Stimulated activated CD4-positive, alpha-beta T cell treated with anti-CD3 and anti-CD28 coated beads, Interleukin-15, amount 100 ng/mL, for 24 hours (primary cell): ENCODE measurements at places on chromosomes 11 and 22.
A peak's percentile ranks its signal among the peaks of the same experiment; 100 is the strongest.

GRCh38 chr22:37047006-37047405 lies 4.5 kb upstream of the KCTD17 start:
- no peak for DNase-seq

GRCh38 chr11:10386861-10387205 lies 68.2 kb upstream of the AMPD3 start:
- no peak for DNase-seq

DNA sequence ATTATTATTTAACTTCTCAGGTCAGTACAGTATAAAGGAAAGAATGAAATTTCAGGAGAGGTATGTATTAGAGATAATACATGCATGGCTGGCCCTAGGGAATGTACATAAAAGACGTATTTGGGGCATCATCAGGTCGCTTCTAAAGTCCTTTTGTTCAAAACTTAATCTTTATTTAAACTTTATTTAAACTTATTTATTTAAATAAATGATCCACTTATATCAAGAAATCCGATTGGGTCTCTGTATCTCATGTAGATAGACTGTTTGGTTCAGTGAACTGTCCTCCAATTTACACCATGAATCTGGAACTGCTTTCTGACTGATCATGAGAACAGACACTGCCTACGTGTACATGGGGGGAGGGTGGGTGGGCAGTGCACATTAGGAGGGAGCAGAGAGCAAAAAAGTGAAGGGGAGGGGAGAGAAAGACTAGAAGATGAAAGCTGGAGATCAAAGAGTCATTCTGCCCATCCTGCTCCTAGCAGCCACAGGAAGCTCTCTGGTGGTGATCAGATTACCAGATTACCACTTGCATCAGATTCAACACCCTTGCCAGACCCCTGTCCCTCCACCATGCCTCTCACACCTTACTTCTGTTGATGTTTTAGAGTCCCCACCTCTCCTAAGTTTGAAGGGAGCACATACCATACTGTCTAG lies 92.1 kb upstream of the MTMR2 start:
- DNase-seq: peak; percentile 33

GRCh38 chr11:111302298-111302697 lies 4.0 kb downstream of the POU2AF3 start:
- no peak for DNase-seq

DNA sequence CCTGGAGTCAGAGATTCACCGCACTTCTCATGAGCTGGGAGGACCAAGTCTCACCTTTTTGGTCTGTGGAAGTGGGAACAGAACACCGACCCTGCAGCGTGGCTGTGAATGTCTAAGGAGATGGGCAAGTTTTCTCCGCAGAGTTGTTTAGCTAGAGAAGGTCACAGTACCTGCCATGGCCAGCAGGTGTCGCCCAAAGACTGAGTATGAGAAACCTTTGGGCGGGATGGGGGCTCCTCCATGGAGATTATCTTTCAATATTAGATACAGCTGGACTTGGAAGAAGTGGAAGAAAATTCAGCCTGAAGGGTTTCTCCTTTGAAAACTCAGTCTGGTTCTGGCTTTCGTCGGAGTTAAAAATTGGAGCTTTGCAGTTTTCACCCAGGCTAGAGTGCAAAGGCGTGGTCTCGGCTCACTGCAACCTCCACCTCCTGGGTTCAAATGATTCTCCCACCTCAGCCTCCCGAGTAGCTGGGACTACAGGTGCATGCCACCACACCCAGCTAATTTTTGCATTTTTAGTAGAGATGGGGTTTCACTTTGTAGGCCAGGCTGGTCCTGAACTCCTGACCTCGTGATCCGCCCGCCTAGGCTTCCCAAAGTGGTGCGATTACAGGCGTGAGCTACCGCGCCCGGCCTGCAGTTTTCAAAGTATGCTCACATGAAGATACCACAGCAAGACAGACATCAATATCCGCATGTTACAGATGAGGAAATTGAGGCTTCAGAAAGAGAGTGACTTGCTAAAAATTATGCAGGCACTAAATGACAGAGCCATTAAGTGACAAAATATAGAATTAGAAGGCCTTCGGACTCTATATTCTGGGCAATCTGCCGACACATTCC lies 10.7 kb upstream of the DSCAML1 start:
- DNase-seq: peak; percentile 85

DNA sequence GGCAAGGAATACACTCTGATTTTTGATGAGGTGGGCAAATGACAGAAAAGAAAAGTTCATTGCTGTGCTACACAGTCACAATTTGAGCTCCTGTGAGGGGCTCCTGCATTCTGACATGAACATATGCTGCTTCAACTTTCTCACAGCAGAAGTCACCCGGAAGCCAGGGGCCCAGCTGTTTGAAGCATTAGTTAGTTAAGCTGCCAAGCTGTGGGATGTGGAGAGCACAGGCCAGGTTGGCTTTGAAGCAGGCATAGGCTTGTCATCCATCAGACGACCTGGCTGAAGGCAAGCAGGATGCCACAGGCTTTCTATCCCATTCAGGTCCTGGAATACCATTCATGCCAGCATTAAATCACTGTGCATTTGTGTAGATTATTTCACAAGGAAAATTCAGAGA lies 63.1 kb downstream of the MTNR1B start:
- DNase-seq: no peak

DNA sequence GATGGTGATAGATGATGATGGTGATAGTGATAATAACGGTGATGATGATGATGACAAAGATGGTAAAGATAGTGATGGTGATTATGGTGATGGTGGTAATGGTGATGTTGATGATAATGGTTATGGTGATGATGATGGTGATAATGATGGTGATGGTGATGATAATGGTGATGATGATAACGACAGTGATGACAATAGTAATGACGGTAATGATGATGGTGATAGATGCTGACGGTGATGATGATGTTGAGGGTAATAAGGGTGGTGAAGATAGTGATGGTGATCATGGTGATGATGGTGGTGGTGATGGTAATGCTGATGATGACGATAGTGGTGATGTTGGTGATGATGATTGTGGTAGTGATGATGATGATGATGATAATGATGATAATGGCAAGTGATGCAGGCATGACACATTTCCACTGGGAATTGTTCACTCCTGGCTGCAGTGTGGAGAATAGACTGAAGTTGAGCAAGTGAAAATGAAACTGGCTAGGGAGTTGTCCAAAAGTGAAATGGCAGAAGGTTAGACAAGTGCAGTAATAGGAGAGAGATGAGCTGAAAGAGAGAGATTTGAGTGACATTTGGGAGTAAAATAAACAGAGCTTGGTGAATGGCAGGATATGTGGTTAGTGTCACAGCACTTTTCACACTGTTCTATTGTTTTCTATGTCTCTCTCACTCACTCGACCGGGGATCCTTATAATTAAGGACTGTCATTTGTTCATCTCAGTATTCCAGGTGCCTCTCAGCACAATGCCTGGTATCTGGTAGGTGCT lies 992.5 kb downstream of the OPCML start:
- no peak for DNase-seq

DNA sequence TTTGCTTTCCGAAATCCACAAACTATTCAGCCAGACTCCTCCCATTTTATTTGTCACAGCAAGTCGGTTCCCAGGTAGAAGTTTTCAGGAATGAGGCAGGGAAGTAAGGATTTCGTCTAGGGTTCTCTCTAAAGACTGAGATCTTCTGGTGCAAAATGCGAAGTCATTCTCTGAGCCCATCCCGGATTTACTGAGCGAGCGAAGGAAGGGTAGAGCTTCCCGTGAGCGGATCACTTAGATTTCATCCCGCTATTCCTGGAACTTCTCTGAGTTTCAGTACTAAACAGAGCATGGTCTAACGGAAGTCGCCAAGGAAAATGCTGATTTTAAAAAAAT lies 3.1 kb upstream of the CALCA start:
- no peak for DNase-seq

DNA sequence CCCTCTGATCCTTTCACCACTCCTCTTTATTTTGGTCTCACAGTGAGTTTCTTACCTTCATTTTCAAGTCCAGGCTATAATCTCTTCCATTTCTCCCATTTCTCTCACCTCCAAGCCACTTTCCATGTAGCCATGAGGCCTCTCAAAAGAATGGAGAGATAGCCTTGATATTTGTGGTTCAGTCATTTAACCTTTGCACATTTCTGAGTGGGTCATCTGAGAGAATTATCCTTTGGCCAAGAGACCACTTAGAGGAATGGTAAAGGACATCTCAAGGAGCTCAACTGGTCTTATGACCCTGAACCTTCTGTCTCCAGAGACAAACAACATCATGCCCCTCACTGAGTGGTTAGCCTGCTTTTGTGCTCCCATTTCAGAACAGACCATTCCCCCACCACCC lies 121.1 kb downstream of the KIRREL3 start:
- DNase-seq: no peak

- DNase-seq: no peak
Measured at GRCh38 chr11:849951-850774, 7.5 kb downstream of the TSPAN4 start.

GRCh38 chr22:37672920-37673455 lies 2.4 kb upstream of the LGALS1 start:
- DNase-seq: peak; percentile 55

GRCh38 chr11:36345084-36345511 lies 49.0 kb downstream of the PRR5L start:
- DNase-seq: no peak

- peak; percentile 49 for DNase-seq
Measured at GRCh38 chr11:393219-394033, 583 bp upstream of the PKP3 start.

DNA sequence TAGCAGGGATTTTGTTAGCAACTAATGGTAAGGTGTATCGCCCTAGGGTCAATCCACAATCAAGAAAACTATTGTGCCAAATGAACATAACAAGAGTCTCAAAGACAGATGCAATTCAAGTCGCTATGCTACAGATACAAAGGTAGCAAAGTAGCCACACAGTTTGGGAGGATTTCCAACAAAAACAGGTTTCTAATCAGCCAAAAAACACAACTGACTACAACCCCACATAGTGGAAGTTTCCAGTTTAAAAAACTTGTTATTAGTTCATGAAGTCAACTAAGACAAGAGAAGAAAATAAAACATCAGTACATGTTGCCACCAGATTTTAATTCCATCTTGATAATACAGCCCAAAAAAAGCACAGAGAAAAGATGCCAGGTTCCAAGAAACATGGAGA lies 38.0 kb downstream of the MYH9 start:
- DNase-seq: no peak

DNA sequence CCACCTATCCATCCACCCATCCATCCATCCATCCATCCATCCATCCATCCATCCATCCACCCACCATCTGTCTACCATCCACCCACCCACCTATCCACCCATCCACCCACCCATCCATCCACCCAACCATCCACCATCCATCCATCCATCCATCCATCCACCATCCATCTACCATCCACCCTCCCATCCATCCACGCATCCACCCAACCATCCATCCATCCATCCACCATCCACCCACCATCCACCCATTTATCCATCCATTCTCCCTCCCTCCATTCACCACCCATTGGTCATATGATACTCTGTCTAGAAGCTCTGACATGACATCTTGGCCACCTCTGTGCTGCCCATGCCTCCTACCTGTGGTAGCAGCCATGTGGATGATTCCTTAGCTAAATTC lies 31.7 kb downstream of the MUC2 start:
- DNase-seq: no peak

DNA sequence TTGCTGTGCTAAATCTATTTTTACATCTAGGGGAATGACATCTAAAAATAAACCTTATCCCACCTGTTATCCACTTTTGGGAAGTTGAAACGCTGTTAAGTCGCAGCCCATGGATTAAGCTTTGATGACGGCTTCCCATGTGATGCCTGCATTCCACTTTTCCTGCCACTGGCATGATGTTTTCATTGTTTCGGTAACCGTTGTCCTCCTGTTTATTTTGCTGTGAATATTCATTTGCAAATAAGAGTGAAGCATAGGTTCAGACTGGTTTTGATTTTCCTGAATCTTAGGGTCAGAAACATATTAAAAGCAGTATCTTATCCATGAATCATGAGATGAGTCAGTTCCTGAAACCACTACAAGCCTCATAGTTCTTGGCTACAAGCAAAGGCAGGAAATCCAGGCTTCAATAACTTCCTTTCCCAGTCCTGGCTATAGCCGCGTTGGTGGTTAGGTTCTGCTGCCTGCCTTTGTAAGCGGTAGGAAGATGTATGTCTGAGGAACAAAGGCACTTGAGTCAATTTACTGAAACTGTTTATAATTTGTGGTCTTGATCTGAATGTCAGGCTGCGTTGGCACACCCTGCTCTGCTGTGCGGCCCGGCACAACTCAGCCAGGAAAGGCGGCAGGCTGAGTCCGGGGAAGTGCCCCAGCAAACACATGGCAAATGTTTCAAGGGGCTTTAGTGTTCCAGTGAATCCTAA lies 19.4 kb downstream of the TEAD1 start:
- peak; percentile 40 for DNase-seq

- no peak for DNase-seq
Measured at GRCh38 chr11:4068962-4069361, 25.6 kb upstream of the RRM1 start.

GRCh38 chr11:121681550-121682268 lies 228.9 kb upstream of the SORL1-AS1 start:
- DNase-seq: no peak

GRCh38 chr22:45455621-45456020 lies 42.1 kb downstream of the RIBC2 start:
- no peak for DNase-seq

DNA sequence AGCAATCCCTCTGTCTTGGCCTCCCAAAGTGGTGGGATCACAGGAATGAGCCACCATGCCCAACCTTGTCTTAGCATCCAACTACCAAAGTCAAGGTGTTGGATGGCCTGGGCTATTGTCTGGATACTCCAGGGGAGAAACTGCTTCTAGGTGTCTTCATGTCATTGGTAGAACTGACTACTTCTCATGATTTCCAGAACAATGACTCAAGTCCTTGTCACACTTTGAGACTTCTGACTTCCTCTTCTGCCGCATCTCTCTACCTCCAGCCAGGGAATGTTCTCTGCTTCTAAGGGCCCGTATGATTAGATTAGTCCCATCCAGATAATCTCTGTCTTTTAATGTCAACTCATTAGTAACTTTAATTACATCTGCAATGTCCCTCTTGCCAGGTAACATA lies 30.6 kb downstream of the APOL6 start:
- no peak for DNase-seq

- no peak for DNase-seq
Measured at GRCh38 chr11:104916442-104916841, 18.2 kb upstream of the CASP12 start.

DNA sequence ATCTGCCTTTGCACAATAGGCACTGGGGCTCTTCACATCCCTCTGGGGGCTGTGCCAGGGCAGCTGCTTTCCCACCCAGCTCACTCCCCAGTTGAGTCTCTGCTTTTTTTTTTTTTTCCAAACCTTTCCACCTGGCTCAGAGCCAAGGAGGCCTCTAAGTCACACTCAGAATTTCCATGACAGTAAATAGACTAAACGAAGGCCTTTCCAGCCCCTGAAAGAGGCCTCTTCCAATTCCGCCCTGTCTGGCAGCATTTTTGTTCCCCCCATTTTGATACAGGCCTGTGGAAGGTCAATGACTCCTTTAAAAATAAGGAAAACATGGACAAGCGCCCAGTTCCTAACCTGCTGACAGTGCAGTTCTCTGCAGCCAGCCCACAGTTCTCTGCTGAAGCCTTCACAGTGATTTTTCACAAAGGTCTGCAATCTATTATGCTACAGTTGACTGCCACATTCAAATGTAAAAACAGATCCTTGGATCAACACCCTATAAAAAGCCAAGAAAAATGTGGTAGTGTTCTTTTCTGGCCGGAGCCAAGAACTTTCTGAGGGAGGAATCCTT lies 107.5 kb upstream of the SESN3 start:
- peak; percentile 12 for DNase-seq

GRCh38 chr11:61107888-61108287 lies 5.6 kb downstream of the CD5 start:
- DNase-seq: peak; percentile 17

- no peak for DNase-seq
Measured at GRCh38 chr11:134126217-134126822, 57.4 kb downstream of the JAM3 start.
